NCI-H1694 treated with DMSO at 0.1 percent for 48 hours (cell line): ENCODE measurements at places on chromosomes 1 and 21.

GRCh38 chr1:10793129-10793651, 3.3 kb downstream of the CASZ1 start:
- no peak for DNase-seq

DNA sequence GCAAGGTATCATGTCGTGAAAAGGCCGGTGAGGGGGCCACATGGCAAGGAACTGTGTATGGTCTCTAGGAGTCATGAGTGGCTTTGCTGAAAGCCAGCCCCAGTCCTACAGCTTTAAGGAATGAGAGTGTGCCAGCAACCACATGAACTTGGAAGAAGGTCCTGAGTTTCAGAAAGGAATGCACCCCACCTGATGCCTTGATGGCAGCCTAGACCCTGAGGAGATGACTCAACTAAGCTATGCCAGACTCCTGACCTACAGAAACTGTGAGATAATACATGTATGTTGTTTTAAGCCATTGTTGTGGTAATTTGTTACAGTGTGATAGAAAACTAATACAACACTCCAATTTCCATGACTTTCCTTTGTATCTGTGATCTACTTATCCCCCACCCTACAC, 33.5 kb upstream of the AKT3 start:
- DNase-seq: no peak

DNA sequence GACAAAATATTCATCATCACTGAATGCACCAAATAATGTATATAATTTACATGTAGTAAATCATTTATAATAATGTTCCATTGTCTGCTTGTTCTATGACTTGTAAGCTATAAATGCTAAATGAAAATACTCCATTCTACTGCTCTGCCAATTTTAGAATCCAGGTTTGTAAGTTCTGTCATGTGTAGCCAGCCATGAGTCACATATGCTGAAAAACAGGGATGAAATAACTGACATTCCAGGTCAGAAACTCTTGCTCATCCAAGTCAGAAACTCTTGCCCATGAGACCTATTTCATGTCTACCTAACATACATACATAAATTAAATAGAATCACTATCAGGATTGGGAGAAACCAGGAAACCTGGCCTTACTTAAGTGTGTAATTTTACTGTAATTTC, 95.6 kb downstream of the ASH1L start:
- no peak for DNase-seq

DNA sequence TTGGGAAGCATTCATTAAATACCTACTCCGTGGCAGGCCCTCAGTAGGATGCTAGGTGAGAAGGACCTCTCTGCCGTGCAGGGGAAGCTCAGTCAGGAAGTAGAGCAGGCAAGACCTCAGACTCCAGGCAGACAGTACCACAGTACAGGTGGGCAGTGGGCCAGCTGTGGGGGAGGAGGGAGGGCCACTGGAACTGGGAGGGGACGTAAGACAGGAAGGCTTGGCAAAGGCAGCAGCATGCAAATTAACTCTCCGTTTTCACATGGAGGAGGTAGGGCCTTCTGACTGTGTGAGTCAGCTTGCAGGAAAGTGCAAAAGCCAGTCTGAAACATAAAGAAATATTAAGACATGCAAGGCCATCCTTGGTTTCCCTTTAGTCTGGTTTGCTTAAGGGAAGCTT, 157.7 kb downstream of the TRIM33 start:
- DNase-seq: peak; percentile 94

GRCh38 chr1:67307251-67308060, at the start of gene IL12RB2:
TSS of gene IL12RB2 (plus strand) at chr1:67307873. CDS start at chr1:67320369, 12,496 bp downstream.
- DNase-seq: peak; percentile 6

DNA sequence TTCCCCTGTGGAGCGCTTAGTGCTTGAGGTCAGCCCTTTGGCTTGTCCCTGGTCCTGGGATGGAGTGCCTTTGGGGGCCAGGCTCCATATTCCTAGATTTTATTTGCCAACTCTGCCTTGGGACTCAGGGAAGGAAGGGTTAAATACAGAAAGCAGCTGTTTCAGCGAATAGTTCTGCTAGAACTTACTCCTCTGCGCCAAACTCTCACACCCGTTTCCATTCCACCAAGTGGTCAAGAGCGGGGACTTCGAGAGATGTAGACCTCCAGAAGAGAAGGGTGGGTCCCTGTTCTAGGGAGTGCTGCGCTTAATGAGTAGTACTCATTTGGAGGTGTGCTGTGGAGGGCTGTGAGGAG, 704 bp upstream of the TOMM40L start:
- no peak for DNase-seq
